ENCODE measurements at places on chromosomes 6 and 20.

DNA sequence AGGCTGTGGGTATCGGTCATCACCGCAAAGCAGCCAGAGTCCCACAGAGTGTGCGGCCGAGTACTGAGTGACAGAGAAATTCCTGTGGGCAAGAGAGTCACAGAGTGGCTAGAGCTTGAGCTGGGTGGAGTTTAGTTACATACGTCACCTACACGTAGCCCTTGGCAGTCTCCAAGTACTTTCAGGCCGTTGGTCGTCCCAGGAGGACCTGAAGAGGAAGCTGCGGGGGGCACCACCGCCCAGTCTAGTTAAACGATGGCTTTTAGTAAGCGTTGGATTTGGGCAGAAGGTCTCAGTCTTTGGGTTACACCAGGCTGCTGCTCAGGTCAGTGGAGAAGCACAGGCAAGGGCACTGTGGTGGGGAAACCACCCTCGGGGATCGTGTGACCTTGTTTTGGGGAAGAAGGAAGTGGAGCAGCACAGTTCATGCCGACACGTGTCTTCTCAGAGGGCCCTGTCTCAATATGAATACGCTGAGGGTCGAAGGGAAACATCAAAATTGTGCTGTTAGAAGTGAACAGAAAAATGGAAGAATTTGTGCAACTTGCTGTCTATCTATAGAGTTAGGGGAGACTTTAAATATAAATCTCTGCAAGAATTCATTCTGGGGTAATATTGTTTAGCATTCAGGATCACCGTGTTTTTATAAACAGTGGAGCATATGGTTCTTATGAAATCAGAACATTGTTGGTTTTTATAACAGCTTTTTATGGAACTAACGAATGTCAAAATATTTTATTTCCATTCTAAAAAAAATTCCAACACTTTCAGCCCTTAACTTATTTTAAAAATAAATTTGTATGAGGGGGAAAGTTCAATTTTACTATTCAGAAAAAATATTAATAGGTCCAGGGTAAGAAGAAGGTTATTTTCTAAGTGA is 28.6 kb downstream of the KIF25 start:
- DNase-seq: no peak

GRCh38 chr6:143973097-143973966 is 34.7 kb downstream of the PLAGL1 start:
- peak; percentile 79 for DNase-seq

- no peak for DNase-seq
Measured at GRCh38 chr6:166450167-166450873, 67.6 kb upstream of the MPC1 start.

DNA sequence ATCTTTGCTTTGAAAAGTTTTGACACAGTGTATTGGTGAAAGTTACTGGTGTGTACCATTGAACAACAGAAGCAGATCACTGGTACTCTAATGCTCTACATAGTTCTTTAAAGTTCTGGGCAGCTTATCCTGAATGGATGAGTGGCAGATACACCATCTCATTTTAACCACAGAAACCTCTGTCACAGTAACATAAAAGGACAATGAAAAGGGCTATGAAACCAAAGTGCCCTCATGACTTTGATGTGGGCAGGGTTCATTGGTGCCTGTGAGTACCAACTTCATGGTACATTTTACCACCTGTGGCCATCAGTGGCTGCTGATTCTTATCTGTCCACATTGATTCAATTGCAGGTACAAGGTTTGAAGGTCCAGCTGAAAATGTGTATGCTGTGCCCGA is 285.7 kb upstream of the PREP start:
- DNase-seq: no peak

DNA sequence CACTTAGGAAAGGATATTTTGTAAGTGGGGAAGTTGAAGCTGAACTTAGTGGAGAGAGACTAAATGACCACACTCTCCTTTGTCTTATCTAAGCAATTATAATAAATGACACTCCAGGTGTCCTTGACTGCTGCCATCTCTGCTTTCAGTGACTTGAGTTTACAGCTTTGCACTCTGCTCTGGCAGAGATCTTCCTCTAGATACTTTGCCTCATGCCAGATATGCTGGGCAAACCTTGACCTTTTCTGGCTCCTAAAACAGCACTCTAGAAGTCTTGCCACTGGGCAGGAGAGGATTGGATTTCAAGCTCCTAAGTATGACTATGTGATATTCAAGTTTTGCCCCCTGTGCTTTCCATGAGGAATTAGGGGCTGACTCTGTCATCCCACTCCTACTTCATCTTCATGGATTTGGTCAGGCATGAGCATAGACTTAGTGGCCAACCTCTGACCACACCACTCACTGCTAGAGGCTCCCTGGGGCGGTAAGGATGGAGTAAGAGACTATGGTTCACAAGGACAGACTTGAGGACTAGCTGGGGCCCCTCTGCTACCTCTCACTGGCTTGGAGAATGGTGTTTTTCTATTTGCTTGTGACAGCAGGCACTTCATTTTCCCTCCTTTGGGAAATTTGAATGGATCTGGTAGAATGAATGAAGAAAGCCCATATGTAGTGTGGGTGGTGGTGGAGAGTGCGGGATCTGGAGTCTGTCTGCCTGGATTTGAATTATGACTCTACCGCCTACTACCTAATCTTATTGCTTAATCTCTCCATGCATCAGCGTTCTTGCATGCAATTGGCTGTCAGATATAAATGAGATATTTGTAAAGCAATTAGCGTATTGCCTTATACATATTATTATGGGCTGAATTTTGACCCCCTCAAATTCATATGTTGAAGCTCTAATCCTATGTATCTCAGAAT is 191.4 kb downstream of the REV3L start:
- no peak for DNase-seq
